ENCODE measurements at places on chromosomes 5 and 9.

GRCh38 chr9:126705767-126706697, 92.3 kb downstream of the LMX1B start:
- no peak for DNase-seq

- DNase-seq: peak; percentile 22
These were observed 683 bp downstream of the DBN1 start for GRCh38 chr5:177472460-177473442.

DNA sequence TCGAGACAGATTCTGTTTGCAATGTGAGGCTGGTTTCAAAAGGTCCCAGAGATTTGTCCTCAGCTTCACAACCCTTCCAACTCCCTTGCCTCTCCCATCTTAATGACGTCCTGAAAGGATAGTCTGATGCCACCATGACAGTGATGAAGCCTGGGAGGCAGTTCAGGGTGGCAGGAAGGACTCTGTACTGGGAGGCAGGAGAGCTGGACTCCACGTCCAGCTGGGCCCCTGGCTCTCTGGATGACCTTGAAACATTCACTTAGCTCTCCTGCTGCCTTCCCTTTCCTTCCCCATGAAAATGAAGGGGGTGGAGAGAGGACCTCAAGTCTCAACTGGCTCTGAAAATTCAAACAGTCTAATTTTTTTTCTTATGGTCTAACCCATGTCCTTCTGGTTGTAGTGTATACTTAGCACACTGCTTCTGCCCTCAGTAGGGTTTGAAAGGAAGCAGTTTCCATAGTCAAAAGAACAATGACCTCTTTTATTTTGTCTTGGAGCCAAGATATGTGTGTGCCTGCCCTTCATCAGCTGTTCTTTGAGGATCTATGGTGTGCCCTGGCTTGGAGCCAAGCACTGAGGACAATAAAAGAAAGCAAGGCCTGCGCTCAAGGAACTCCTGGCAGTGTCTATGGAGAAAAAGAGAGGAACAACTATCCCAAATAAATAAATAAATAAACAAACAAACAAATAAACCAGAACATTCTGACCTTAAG, 188.3 kb downstream of the GRIA1 start:
- no peak for DNase-seq

GRCh38 chr9:35521708-35522107, 31.8 kb downstream of the RUSC2 start:
- DNase-seq: no peak

DNA sequence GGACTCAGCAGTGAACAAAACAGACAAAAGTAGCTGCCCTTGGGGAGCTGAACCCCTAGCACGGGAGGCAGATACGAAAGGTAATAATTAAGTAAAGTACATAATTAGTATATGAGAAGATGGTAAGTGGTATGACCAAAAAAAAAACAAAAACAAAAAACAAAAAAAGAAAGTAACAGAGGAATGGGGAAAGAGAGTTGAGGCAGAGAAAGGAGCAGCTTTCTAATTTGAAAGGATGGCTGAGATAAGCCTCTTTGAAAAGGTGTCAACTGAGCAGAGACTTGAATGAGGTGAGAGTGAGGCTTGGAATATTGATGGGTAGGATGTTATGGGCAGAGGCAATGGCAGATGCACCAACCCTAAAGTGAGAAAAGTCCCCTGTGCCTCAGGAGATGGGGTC, 69.7 kb downstream of the CARTPT start:
- no peak for DNase-seq

DNA sequence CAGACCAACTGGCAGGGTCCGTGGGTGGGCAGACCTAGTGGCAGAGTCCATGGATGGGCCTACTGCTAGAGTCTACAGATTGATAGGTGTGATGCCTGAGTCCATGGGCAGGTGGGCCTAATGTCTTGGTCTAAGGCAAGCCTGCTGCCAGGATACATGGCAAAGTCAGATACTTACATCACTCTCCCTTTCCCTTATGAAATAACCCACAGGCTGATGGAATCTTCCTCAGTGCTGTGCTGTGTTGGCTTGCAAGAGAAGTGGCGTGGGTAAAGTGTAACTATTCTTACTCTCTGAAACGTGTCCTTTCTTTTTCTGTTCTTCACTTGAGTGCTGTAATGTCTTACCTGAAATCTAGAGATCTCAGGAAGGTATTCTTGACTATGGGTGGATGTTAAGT, 67.3 kb upstream of the ADRB2 start:
- DNase-seq: no peak

- DNase-seq: no peak
These were observed 263.5 kb downstream of the YTHDC2 start for GRCh38 chr5:113776832-113777525.

DNA sequence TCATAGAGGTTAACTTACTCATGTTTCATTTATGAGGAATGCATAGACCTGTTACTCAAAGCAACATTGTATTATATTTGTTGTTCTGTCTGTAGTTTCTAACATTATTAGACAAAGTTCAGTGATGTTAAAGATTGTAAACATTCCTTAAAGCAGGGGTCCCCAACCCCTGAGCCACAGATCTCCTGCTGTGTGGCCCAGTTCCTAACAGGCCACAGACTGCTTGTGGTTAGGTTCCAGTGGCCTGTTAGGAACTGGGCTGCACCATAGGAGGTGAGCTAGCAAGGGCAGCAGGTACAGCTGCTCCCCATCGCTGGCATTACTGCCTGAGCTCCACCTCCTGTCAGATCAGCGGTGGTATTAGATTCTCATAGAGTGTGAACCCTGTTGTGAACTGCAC, 181.1 kb downstream of the KDM4C start:
- DNase-seq: no peak

- no peak for DNase-seq
These were observed 38.2 kb downstream of the FBXW2 start for GRCh38 chr9:120755044-120755443.

DNA sequence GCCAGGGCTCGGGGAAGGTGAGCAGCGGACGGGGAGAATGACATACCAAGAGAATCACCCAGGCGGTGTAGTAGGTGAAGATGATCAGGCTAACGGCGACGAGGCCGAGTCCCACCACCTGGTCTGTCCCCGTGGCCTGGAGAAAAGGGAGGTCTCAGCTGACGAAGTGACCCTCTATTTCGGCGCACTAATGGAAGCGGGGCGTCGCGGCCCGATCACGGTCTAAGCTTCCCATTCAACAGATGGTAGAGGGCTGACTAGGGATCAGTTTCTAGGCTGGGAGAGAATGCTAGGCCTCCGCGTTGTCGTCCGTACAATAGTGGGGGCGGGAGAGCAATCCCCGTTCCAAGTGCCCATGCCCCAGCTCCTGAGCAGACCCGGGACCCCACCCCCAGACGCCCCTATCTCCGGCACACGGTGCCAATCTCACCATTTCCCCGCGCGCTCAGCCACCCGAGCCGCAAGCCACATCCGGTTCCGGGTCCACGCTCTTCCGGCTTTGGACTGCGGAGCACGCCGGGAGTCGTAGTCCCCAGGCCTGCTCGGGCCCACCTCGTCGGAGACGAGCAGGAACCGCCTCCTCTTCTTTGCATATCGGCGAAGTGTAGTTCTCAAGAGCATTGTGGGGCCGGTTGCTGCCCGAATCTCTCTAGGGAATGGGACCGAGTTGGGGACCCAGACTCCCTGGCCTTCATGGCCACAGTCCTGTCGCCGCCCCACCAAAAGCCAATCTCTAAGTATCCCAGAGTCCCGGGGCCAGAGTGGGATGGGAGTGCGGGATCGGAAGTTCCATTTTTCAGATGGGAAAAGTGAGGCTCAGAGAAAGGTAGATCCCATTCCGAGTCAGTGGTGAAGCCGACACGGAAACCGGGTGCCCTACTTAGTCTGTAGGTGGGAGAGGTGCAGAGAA, at the start of gene DPM2:
DPM2 (minus strand) TSS at position 467 of the 910 bp plus-strand sequence; CDS start at position 433, 34 bp downstream.
- DNase-seq: peak; percentile 86

DNA sequence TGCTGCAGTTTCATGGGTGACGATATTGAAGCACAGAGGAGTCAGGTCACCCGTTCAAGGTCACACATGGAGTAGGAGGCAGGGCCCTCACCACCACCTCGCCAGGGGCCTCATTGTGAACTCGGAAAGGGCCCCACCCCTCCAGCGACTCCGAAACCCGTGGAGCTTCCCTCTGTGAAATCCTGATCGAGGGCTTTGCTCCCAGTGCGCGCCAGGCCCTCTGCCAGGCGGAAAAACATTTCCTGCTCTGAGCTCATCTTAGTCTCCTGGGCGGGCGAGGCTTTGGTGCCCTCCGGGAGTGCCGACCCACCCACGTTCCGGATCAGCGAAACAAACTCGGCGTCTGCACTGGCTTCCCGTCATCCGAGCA, 75.0 kb upstream of the FCN1 start:
- DNase-seq: no peak

DNA sequence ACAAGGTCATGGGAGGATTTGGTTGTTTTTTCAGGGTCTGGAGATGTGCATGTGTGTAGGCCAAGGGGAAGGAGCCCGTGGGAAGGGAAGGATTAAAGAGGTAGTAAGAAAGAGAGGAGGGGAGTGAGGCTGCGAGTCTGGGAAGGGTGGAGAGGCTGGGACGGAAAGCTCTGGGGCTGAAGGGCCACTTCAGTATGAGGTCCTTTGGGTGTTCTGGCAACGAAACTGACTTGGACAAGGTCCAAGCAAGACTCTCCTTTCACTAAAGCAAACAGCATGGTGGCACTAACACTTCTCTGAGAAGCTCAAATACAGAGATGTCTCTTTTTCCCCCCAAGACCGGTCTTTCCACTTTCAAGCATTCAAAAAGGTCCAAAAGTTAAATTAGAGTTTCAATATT, 394.5 kb downstream of the ARHGEF28 start:
- peak; percentile 24 for DNase-seq

DNA sequence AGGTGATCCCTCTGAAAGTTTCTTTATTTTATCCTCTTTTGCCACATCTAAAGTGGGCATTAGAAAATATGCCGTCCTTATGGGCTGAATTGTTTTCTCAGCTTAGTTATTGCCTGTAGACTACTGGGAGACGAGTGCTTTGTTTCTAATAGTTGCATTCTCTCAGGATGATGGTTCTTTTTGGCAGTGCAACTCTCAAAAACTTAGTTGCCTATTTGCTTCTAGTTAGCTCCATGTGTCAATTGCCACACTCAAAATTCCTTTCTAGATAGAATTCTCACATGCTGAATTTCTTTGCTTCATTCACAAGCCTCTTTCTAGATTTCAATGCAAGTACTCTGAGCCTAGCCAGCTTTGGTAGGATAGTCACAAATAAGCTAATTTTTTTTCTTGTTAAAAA, 155.5 kb downstream of the FGF10 start:
- DNase-seq: no peak

DNA sequence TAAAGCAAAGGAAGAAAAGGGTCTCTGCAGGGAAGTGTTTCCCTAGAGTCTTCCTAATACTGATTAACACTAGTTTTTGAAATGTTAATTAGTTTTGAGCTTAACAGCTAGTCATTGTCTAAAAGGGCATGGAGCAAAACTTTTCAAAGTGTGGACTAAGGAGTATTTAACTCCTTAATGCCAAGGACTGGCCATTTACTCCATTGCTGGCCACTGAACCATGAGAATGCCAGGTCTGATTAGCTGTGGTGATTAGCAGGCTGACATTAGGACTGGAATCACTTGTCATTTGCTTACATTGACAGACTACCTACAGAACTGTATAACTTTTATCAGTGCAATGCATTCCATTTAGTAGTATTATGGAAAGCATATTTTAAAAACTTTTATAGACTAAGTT, 987.0 kb downstream of the NR2F1-AS1 start:
- no peak for DNase-seq

- DNase-seq: peak; percentile 55
These were observed 120.1 kb downstream of the XRCC4 start for GRCh38 chr5:83197326-83197967.

DNA sequence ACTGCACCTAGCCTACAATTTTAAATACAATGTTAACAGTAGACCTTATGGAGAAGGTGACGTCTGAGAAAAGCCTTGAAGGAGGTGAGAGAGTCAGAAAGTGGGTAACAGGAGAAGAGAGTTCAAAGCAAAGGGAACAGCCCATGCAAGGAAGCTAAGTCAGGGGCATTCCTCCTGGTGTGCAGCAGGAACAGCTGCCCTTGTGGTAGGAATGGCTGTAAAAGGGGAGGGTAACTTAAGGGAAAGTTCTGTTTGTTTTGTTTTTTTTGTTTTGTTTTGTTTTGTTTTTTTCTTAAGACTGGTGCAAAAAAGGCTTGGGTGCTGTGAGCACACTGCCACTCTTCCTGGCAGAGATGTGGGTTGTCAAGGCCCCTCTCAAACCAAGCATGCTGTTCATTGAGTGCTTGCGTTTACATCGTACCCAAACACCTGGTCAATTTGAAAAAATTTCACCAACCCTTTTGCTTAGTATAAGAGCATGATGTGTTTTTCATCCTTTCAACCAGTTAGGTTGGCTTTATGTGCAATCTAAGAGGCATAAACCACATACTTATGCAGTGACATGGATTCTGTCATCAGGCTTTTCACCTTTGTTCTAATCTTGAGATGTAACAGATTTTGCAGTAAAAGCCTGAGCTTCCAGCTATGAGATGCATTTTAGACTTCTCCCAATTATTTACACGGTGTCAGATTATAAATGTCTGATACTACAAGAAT, 279.7 kb downstream of the GLIS3 start:
- no peak for DNase-seq

DNA sequence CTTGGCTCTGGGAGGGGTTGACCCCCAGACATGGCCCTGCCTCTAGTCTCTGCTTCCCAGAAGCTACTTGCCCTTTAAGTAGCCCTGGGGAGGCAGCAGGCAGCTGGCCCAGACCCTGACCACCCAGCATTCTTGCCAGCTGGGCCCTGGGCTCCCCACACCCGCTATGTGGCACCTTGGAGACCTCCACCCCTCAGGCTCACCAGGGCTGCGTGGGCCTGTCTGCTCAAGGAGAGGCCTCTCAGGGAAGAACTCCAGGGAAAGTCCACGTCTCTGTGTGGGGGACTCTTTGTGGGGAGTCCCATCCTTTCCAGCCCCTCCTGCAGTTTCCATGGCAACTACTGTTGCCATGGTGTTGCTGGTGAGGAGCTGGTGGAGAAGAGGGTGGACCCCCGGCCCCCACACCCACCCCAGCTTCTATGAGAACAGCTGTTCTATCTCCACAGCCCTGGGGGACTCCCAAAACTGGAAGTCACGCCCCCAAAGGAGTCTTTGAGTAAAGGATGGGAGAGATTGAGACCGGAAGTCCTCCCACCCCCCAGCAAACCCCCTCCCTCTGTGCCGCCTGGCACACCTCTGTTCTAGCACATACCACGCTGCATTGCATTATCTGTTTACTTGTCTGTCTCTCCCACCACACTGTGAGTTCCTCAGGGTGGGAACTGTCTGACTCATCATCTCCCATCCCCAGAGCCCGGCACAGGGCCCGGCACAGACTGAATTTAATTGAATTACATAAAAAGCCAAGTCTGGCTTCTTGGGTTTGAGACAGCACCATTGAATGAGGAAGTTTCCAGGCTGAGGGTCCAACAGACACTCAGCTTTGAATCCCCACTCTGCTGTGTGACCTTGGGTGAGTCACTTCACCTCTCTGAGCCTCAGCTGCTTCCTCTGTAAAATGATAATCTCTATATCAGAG, 12.6 kb downstream of the DNM1 start:
- no peak for DNase-seq

- no peak for DNase-seq
These were observed 9.7 kb downstream of the PNPLA7 start for GRCh38 chr9:137540536-137540935.

GRCh38 chr9:10917001-10917400, 304.2 kb upstream of the PTPRD start:
- DNase-seq: no peak
